ENCODE measurements at places on chromosomes 12 and 14. TPM values are rescaled to one million over a fixed set of nuclear protein-coding genes. Genes with fewer than 3 reads are reported as not detected.

GRCh38 chr12:1629338-1630132, 504 bp downstream of the WNT5B start:
- no peak for DNase-seq

DNA sequence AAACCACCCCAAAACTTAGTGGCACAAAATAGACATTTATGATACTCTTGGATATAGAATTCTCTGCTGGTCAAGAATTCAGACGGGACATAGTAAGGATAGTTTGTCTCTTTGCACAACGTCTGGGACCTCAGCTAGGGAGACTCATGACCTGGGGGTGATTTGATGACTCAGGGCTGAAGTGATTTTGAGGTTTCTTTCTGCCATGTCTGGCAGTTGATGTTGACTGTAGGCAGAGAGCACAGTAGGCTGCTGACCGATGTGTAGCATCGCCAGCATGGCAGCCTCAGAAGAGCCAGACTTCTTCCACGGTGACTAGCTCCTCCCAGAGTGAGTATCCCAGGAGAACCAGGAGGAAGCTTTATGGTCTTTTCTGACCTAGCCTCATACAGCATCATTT, 88.9 kb upstream of the FRMD6 start:
- DNase-seq: no peak

DNA sequence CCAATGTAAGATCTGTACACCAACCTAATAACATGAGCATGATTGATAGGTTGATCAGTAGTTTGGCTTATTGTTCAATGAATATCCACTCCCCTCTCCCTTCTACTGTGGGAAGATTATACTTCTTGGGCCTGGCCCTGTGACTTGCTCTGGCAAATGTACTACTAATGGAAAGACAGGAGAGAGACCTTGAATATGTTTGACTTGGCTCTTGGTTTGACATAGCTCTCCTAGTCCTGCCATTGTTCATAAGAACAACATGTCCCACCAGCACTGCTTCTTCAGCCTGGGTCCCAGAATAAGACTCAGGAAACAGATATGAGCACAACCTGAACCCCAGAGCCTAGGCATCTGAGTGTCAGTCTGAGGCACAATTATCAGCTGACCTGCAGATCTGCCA, 112.8 kb upstream of the RESF1 start:
- DNase-seq: no peak

DNA sequence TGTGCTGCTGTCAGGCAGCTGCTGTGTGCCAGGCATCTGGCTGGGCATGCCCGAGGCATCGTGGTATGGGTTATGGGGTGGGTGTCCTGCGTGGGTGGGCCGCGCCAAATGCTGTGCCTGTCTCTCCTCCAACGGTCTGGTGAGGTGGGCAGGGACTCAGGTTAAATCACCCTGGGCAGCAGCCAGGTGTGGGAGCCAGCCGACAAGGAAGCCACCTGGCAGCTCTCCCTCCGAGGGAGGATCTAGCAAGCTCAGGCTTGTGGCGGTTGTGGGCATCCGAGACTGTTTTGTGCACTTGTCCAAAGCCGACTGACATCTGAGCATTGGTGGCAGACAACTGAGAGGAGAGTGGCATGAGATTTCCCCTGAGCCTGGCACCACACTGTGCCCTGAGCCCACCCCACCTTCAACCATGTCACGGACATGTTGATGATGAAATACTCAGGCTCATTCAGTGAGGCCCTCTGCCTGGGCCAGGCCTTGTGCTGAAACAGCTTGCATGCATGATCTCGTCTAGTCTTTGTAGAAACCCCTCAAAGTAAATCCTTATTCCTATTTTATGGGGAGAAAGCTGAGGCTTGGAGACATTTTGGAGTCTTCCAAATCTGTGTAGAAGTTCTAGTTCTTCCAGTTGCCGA, 181.8 kb upstream of the MYL2 start:
- DNase-seq: no peak

GRCh38 chr12:127542931-127543330, 724.0 kb upstream of the TMEM132C start:
- DNase-seq: no peak

The SIX6 gene
- total RNA-seq: not detected

The NUAK1 gene
- 38.2 TPM for total RNA-seq

DNA sequence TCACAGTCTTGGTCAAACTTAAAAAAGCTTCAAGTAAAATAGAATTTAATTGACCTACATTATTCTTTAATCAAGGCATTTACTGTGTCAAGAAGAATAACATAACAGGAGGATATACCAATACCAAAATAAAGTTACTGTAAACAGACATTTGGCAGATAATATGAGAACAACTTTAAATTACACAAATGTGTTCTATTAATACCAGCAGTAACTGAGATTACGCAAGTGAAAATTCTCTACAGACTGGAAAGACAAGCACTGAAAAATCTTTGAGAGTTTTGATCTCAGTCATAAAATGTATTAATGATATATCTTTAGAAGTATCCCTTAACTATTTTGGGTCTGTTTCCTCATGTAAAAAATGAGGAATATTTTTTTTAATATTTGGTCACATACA, 169.2 kb upstream of the SOX5 start:
- DNase-seq: no peak

- no peak for DNase-seq
These were observed 17.4 kb upstream of the LYZ start for GRCh38 chr12:69330475-69331473.

DNA sequence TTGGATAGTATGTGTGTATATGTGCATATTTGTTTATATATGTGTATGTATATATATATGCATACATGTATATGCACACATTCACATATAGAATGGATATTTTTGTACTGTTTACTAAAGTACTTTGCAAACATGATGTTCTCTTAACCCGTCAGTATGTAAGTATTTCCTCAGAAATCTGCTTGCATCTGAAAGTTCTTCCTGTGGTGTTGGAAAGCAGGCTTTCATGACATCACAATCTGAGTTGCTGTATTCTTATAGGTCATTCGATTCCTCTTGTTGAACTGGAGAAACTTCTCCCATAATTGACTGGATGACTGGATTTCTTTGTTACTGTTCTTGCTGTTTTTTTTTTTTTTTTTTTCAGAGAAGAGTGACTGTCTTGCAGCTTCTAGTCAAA, 29.1 kb downstream of the GABARAPL1 start:
- no peak for DNase-seq

GRCh38 chr12:63857771-63858670, 13.5 kb downstream of the SRGAP1 start:
- DNase-seq: no peak

The FAIM2 gene
- not detected for total RNA-seq

GRCh38 chr12:2376908-2377657, 324.3 kb downstream of the CACNA1C start:
- no peak for DNase-seq

GRCh38 chr12:71129364-71129763, 28.4 kb downstream of the TSPAN8 start:
- no peak for DNase-seq

The PRH2 gene
- not detected for total RNA-seq

The PPP2R3C gene
- 39.4 TPM for total RNA-seq

- no peak for DNase-seq
These were observed 27.0 kb downstream of the PAPLN start for GRCh38 chr14:73264080-73264884.

DNA sequence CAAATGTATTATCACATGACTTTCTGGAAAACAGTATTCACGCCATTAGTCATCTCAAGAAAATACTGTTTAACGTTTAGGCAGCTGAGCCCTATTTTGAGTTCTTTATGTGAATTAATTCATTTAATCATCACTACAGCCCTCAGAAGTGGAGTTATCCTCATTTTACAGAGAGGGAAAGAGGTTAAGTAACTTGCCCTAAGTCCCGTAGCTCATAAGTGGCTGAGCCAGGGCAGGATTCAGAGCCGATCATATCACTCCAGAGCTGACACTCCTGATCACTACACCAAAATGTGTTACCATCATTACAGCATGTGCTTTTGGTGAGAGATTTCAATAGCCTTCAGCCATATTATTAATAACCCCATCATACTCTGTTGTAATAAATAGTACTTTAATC, 210.6 kb downstream of the FBXL14 start:
- no peak for DNase-seq

- no peak for DNase-seq
These were observed 233.5 kb downstream of the BTG1 start for GRCh38 chr12:91912178-91912577.

The SLCO1C1 gene
- total RNA-seq: not detected

- no peak for DNase-seq
These were observed 139.6 kb downstream of the HMGA2 start for GRCh38 chr12:65963862-65964240.

GRCh38 chr14:56694609-56695008, 115.0 kb downstream of the TMEM260 start:
- no peak for DNase-seq

GRCh38 chr12:132723764-132724140, 13.1 kb downstream of the PGAM5 start:
- DNase-seq: no peak

DNA sequence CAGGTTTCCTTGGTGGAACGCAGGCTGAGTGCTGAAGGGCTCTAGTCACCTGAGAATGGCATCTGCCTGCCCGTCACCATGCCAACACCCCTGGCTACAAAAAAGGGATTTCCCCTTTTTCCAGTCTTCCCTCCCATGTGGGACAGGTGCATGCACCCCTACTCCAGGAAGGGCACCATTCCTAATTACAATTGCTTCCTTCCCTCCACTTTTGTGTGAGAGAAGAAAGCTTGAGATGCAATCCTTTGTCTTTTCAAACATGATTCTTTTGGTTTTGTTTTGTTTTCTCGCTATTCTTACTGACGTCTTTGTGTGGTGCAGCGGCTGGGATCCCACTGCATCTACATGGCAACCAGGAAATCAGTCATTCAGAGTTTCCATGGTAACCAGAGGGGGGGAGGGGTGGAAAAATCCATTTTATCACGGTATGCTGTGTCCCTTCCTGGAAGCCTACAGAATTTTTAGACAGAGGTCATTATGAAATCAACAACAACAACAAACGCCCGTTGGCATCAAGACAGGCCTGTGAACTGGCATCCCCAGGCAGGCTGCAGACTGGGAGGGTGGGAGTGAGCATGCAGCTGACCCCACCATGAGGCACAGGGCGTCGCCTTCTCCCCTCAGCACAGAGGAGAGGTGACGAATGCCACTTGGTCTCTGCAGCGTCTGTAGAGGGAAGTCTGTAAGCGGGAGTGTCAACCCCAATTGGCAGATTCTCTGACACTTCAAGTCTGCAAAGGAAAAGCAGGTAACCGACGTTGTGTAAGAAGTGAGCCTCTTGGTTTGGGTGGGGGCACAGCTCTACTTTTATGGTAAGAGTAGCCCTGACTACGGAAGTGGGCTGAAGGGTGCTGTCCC, 13.6 kb upstream of the GNG2 start:
- peak; percentile 26 for DNase-seq

- no peak for DNase-seq
These were observed 100.2 kb downstream of the STAB2 start for GRCh38 chr12:103687253-103687652.

The CFAP54 gene
- total RNA-seq: 0.41 TPM

DNA sequence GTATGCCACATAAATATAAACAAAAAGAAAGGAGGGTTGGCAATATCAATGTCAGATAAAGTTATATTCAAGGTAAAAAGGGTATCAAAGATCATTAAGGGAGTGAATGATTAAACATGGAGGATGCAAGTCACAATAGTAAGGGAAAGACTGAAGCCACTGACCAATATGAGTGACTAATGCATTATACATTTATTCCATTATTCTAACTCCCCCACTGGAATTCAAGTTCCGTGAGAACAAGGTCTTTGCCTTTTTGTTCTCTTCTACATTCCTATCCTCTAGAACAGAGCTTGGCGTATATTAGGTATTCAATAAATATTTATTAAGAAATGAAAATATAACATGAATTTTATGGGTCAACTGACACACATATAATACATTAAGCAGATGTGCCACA, 30.7 kb downstream of the MAP4K5 start:
- peak; percentile 69 for DNase-seq

DNA sequence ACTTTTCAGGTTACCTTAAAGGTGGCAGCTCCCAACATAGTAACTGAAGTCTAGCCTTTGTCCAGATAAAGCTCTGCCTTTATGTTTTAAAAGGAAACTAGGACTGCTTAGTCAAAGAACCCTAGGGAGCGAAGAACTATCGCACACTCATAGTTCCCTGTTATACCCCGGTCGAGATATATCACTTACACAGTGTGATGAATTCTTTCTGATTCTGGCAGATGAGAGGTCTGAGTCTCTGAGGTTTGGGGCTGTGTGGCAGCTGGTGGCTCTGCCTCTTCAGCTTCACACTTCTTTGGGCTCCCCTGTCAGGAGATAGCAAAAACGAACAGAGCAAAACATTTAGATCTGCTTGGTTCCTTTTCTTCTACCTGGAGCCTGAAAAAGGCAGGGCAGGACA, 17.0 kb downstream of the ACIN1 start:
- no peak for DNase-seq

The TGM1 gene
- total RNA-seq: 12.3 TPM

DNA sequence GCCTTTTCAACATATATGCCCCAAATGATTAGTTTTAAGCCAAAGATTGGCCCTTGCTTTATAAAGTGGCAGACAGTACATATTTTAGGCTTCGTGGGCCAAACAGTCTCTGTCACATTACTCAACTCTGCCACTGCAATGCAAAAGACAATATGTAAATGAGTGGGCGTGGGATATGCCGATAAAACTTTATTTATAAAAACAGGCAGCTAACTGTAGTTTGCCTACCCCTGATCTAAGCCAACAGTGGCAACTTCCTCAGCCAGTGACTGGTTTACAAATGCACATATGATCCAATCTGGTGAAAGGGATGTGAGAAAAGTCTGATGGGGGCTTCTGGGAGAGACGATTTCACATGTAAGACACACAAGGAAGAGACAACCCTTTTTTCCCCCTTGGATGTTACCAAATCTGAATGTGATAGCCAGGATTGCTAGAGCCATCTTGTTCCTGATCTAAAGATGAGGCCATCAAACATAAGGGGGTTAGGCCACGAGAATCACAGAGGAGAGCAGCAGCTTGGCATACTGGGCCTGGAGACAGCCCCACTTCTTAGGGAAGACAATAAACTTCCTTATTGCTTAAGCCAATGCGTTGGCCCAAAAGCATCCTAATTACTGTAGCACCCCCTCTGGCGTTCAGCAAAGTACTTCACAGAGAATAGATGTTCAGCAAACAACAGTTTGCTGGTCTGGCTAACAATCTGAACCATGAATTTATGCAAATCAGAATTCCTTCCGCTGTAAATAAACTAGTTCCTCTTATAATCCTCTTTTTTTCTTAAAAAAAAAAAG, 75.2 kb upstream of the TMCC3 start:
- DNase-seq: no peak

DNA sequence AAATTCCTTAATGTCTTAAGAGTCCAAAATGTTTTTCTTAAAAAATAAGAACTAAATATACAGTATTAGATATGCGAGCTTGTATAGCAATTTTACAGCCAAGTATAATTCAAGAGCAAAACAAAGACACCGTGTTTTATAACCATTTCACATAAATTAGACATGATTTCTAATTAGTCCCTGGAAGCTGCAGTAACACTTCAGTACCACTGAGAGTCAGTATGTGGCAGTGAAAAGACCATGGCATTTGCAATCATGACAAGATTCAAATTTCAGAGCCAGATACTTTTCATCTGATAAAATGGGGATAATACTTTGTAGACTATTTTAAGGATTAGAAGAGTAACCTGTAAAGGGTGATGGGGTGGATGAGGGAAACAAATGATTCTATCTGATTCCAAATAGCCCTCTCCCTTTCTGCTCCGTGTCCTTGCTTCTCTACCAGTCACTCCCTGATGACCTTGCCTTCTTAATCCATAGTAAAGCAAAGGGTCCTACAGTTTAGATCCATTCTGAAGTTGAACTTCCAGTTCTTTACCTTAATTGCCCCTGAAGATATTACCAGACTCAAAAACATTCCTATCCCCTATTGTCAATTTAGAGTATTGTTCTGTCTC, 145.4 kb upstream of the ABCD2 start:
- DNase-seq: peak; percentile 10

All from kidney epithelial cell (primary cell).